ENCODE measurements at places on chromosomes 6 and 20. TPM values are rescaled to one million over a fixed set of nuclear protein-coding genes. Genes with fewer than 3 reads are reported as not detected.
A peak's percentile ranks its signal among the peaks of the same experiment; 100 is the strongest.

GRCh38 chr6:99026135-99026534, 78.4 kb upstream of the FBXL4 start:
- H3K27ac ChIP-seq, result no peak overlapping the region
- H3K27me3 ChIP-seq, result no peaks in the 10 kb centered on the region
- H3K4me1 ChIP-seq, result no peaks in the 10 kb centered on the region
- no peak for DNase-seq
- H3K4me3 ChIP-seq, result no peak overlapping the region

Gene ARMC12
- not detected for polyA plus RNA-seq

GRCh38 chr6:135880066-135880972, 28.8 kb downstream of the PDE7B start:
- peak overlapping the region; percentile 18 for H3K4me3 ChIP-seq
- H3K27me3 ChIP-seq, result no peaks in the 10 kb centered on the region
- H3K27ac ChIP-seq, result peak overlapping the region; percentile 10
- DNase-seq, result no peak

DNA sequence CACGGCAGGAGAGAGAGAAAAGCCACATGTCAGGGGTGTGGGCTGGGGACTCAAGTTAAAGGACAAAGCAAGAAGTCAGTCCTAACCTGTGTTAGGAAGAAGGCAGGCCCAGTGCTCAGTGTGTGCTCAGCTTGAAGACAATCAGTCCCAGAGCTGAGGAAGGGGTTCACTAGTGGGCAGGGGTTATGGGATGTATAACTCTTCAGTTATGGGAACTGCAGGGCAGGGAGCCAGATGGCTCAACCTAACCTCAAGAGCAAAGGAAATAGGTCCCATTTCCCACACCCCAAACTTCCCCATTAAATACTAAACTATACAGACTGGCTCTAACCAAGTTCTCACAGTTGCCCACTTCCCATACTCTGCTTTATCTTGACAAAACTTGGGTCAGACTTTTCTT, 7.4 kb upstream of the SSTR4 start:
- no peak overlapping the region for H3K4me3 ChIP-seq
- H3K27me3 ChIP-seq, result peaks cover 3% of the 10 kb centered on the region
- no peak overlapping the region for H3K27ac ChIP-seq
- H3K36me3 ChIP-seq, result no peaks in the 10 kb centered on the region
- H3K4me1 ChIP-seq, result no peaks in the 10 kb centered on the region

Gene BPIFA1
- polyA plus RNA-seq, result not detected

- no peak overlapping the region for H3K27ac ChIP-seq
- no peaks in the 10 kb centered on the region for H3K36me3 ChIP-seq
- no peaks in the 10 kb centered on the region for H3K4me1 ChIP-seq
- H3K27me3 ChIP-seq, result no peaks in the 10 kb centered on the region
Observed at GRCh38 chr6:159201336-159201735, 32.1 kb downstream of the FNDC1 start.

Data from sigmoid colon (tissue), 7 donors.